ENCODE measurements at places on chromosomes 1 and 21. TPM values are rescaled to one million over a fixed set of nuclear protein-coding genes. Genes with fewer than 3 reads are reported as not detected.

Gene LENEP
- not detected for total RNA-seq

DNA sequence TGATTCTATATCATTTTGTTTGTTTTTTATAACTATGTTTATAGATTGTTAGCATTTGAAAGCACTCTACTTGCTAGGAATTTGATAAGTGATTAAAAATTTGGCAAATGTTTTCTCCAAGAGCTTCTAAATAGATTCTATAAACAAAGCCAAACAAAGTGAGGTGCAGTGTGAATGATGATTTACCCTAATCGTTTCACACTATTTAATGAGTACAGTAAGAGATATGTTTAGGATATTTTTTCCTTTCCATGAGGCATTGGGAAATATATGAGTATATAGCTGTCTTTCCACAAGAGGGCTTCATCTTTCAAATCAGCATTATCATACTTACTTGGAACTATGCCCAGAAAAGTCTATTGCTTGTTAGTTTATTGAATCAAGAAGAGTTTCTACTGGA lies 277.0 kb upstream of the BRINP3 start:
- no peak for DNase-seq

DNA sequence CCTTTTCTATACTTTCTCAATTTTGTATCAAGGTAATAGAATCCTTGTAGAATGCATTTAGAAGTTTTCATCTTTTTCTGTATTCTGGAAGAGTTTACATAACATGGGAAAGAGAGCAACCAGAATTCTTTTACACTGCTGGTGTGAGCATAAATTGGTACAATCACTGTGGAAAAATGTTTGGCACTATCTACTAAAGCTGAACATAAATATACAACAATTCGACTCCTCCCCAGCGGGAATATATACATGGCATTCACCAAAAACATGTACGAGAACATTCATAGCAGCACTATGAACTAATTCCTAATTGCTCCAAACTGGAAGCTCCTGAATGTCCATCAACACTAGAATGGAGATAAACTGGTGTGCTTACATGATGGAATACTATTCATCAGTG lies 1.8 kb upstream of the ACBD6 start:
- DNase-seq = no peak

DNA sequence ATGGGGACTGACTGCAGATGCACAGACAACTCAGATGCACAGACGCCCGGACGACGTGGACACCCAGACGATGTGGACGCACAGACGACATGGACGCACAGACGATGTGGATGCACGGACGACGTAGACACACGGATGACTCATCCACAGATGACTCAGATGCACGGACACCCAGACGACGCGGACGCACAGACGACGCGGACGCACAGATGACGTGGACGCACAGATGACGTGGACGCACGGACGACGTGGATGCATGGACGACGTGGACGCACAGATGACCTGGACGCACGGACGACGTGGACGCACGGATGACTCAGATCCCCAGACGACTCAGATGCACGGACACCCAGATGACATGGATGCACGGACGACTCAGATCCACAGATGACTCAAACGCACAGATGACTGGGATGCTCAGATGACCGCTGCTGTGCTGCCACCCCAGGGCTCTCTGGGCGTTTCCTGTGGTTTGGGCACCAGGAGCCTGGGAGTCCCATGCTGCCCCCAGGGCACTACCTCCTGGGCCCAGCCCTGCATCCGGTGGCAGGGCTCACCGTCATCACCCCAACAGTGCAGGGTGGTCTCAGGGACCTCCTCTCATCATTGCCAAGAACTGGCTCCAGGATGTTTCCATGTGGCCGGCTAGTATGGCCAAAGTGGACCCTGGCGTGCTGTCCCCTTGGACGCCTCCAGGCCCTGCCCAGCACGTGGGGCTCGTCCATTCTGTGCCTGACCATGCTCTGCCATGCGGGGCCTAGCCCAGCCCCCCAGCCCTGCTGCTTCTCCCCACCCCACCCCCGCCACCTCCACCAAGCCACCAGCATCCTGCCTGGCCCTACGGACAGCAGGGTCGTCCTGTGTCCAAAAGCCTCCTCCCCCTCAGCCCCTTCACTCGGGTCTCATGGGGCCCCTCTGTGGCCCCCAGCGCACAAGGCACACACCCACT lies 14.0 kb downstream of the FAAP20 start:
- DNase-seq = no peak

DNA sequence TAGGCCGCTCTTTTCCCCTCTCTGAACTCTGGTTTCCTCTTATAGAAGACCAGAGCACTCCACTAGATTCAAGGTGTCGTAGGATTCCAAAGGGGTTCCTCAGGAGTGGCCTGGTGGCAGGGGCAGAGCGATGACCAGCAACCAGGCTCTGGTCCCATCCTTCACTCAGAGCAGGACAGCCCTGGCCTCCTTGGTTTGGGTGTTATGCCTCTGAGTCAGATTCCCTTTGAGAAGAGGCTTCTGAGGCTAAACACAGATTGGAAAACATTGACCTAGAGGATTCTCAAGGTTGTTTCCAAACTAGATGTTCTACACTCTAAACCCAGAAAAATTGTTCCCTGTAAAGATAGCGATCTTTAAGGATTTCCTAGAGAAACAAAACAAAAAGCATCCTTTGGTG lies 49.8 kb upstream of the IKBKE start:
- DNase-seq = no peak

Measured in left cardiac atrium (tissue), 4 donors.